Glomerular endothelial cell (primary cell): ENCODE measurements at places on chromosomes 1 and 21.

GRCh38 chr1:89974696-89975470, 20.0 kb upstream of the ZNF326 start:
- DNase-seq, result no peak

DNA sequence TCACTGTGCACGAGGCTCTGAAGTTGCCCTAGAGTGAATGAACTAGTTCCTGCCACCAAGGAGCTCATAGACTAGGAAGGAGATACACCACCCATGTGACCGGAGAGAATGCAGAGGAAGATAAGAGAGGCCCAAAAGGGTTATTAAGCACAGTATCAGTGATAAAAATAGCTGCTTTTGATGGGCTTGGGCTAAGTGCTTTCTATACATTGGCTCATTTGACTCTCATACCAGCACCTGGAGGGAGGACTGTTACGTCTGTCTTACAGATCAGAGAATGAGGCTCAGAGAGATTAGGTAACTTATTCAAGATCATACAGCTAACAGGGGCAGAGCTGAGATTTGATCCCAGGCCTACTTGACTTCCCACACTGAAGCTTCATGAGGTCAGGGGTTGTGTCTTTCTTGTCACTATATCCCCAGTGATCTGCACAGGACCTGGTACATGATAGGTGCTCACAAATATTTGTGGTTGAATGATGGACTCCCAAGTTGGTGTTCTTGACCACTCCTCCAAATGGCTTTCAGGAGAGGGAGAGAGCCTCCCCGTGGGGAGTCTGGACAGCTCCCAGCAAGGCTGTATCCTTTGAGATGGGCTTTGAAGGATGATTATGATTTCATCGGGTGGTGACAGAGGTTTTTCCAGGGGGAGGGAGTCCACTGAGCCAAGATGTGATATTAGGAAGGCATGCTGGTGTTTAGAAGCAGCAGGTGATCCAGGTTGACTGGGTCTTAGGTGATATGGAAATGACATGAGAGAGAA, 14.4 kb downstream of the PPFIA4 start:
- DNase-seq, result no peak

DNA sequence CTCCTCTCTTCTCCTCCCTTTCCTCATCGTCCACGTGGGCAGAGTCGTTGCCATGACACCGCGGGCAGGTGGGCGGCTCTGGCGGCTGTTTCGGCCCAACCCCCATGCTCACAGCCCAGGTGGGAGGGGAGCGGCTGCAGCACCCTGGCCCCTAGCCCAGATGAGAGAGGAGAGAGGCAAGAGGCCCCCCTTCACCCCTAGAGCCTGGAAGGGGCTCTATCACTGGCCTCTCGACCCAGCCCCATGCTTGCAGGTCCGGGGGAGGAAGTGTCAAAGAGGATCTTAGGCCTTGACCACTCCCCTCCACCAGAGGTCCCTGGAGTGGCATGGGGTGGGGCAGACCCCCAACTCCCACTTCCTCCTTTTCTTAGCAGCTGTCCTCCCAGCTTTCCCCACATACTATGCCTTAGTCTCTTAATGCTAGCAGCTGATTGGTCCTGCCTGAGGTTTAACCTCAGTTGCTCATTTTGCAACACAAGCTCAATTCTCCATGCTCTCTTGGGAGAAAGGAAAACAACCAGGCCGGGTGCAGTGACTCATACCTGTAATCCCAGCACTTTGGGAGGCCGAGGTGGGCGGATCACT, 10.4 kb downstream of the DLGAP3 start:
- DNase-seq, result no peak

DNA sequence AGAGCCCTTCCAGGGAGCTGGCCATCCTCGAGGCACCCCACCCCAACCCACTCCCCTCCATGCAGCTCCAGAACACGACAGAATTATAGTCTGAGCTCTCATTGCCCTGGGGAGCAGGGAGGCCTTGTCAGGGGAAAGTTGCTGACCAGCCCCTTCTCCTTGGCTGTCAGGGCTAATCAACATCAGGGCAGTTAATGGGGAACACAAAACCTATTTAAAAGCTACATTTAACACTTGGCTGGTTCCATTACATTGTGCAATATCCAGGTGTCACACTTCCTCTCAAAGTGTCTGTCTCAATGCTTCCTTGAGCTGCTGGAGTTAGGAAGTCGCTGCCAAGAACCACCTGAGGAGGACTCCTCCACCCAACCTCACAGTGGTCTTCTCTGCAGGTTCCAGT, 111.8 kb upstream of the GRIK3 start:
- no peak for DNase-seq

DNA sequence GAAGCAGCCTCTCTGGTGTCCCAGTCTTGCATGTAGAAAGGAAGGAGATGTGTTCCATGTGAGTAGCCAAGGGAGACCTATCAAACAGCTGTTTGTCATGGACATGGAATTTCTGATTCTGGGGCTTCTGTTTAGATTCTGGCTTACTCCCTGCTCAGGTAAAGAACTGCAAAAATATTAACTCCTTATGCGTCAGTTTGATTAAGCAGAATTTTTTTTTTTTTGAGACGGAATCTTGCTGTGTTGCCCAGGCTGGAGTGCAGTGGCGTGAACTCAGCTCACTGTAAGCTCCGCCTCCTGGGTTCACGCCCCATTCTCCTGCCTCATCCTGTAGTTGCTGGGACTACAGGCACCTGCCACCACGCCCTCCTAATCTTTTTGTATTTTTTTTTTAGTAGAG, 6.8 kb downstream of the ARV1 start:
- DNase-seq, result no peak

- no peak for DNase-seq
These were observed 334 bp downstream of the PRDM15 start for GRCh38 chr21:41878831-41879189.

- peak; percentile 83 for DNase-seq
These were observed 55.5 kb upstream of the PSEN2 start for GRCh38 chr1:226814751-226815537.

DNA sequence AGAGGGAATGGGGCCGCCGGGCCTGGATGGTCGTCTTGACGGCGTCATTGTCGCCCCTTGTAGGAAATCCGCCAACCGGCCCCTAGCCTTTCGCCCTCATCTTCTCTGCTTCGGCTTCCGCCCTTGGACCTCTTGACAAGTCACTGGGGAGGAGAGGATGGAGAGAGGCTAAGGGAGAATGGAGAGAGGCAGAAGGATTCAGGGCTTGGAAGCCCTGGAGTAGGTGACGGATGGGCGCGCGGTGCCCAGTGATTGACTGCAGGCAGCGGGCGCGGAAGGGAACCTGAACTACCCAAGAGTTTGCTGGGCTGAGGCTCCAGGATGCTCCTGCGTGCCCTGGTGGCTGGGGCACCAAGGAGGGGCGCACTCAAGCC, 651 bp downstream of the PDE4B start:
- DNase-seq, result no peak
